NCI-H2107 (cell line): ENCODE measurements at places on chromosomes 11 and 22.

- DNase-seq = no peak
Observed at GRCh38 chr11:47524291-47524874, 28.5 kb downstream of the CELF1 start.

DNA sequence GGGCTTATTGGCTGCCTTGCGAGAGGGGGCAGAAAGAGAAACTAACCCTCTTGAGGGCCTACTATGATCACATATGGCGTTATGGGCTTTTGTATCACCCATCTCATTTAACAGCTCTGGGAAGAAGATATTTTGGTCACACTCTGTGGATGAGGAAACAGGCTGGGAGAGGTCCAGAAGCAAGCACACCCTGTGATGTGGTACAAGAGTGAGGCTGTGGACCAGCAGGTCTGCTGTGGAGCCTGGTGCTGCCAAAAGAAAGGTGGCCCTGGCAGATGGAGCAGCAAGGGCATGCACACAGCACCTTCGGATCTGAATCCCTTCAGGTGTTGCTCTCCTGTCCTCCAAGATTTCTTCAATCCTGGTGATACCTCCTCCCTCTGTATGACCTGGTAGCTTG lies 64.1 kb downstream of the KCNC1 start:
- no peak for DNase-seq

GRCh38 chr22:32334660-32335365 lies 22.9 kb upstream of the RFPL3 start:
- DNase-seq = no peak

- DNase-seq = no peak
Observed at GRCh38 chr11:59901306-59901705, 22.7 kb downstream of the OOSP3 start.

GRCh38 chr22:42296381-42296853 lies 26.0 kb upstream of the TCF20 start:
- no peak for DNase-seq

GRCh38 chr22:33866511-33866910 lies 53.8 kb downstream of the LARGE1 start:
- DNase-seq = no peak

DNA sequence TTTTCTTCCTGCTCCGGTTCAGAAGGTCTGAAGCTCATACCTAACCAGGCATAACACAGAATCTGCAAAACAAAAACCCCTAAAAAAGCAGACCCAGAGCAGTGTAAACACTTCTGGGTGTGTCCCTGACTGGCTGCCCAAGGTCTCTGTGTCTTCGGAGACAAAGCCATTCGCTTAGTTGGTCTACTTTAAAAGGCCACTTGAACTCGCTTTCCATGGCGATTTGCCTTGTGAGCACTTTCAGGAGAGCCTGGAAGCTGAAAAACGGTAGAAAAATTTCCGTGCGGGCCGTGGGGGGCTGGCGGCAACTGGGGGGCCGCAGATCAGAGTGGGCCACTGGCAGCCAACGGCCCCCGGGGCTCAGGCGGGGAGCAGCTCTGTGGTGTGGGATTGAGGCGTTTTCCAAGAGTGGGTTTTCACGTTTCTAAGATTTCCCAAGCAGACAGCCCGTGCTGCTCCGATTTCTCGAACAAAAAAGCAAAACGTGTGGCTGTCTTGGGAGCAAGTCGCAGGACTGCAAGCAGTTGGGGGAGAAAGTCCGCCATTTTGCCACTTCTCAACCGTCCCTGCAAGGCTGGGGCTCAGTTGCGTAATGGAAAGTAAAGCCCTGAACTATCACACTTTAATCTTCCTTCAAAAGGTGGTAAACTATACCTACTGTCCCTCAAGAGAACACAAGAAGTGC lies 661 bp upstream of the MALAT1 start:
- no peak for DNase-seq

DNA sequence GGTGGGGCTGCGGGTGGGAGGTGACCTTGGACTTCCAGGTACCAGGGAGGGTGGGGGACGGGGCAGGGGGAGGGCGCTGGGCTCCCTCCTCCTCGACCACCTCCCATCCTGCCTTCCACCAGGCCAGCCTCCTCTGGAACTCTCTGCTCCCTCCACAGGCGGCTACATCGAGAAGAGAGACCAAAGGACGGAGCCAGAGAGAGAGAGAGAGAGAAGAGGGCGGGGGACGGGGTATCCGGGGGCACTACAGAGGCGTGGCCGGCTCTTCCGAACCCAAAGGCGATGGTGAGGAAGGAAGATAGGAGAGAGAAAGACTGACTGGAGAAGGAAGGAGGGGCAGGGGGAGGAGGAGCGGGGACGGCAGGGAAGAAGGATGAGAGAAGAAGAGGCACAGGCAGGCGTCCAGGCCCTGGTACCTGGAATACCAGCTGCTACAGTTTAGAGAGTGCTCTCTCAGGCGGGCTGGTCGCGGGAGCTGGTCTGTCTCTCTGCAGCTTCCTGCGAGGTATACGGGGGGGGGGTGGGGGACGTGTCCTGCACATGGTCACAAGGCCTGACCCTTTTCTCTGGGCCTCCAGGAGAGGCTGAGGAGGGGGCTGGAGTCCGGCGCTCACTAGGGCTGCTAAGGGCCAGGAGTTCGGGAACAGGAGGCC lies 38.0 kb downstream of the IGSF9B start:
- no peak for DNase-seq

- DNase-seq = no peak
Observed at GRCh38 chr22:30287648-30288418, 1.5 kb downstream of the CASTOR1 start.

- no peak for DNase-seq
Observed at GRCh38 chr22:19210188-19210587, 31.7 kb upstream of the SLC25A1 start.
